Foreskin melanocyte (primary cell): ENCODE measurements at places on chromosomes 5 and 9.

GRCh38 chr5:152269533-152269932 lies 135.5 kb downstream of the NMUR2 start:
- DNase-seq = no peak

GRCh38 chr5:102231693-102232619 lies 64.1 kb downstream of the SLCO4C1 start:
- peak; percentile 65 for DNase-seq

- DNase-seq = no peak
Observed at GRCh38 chr9:37645903-37646506, 4.7 kb upstream of the FRMPD1 start.

GRCh38 chr5:9502050-9502834 lies 43.6 kb downstream of the SEMA5A start:
- no peak for DNase-seq

DNA sequence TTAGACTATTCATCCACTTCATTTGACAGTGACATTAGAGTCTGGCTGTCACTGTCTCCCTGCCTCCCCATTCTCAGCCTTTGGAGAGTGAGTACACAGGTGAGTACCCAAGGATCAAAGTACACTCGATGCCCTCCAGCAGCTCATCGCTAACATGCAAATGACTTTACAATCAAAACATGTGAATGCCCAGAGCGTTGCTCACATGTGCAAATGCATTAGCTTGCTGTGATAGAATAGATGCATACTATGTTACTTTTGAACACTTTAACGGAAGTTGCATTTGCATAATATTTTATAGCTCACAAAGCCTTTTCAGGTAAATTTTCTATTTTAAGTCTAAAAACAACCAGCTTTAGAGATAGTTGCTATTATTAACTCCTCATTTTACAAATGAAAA lies 107.6 kb downstream of the SYK start:
- DNase-seq = no peak

- DNase-seq = no peak
Observed at GRCh38 chr5:2103940-2104339, 221.2 kb upstream of the IRX4 start.

- DNase-seq = no peak
Observed at GRCh38 chr9:126376311-126377175, 49.9 kb downstream of the MVB12B start.

- no peak for DNase-seq
Observed at GRCh38 chr9:71936066-71936465, 24.6 kb downstream of the C9orf85 start.

DNA sequence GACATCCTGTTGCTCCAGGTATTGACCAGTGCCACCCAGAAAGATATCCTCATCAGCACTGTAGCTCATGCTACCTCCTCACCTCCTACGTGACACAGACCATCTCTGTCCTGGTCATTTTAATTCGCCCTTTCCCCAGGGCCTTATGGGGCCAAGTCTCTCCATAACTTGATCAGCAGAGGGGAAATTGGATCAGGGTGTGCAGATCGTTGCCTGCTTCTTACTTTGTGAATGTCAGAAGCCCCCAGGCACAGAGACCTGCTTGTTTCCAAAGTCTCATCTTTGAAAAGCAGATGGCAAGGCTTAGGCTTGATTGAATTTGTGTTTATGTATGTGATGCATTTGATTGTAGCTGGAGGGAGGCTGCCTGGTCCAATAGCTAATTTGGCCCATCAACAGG lies 8.8 kb upstream of the DBH start:
- DNase-seq = no peak

DNA sequence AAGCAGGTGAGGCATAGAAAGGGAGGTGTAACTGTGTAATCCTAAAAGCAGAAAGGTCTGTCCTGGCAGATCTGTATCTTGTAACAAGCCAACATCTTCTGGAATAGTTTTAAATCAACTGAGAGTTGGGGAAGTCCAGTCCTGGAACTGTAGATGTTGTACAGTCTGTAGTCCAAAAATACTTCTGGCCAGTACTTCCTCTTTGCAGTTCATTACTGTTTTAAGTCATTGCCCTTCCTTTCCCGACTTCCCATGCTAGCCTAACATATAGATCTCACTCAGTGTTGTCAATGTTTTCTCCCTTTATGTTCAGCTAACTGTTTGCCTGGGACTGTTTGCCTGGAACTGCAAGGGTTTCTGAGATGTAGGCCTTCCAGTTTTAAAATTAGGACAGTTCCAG lies 168.5 kb upstream of the ISL1 start:
- no peak for DNase-seq

DNA sequence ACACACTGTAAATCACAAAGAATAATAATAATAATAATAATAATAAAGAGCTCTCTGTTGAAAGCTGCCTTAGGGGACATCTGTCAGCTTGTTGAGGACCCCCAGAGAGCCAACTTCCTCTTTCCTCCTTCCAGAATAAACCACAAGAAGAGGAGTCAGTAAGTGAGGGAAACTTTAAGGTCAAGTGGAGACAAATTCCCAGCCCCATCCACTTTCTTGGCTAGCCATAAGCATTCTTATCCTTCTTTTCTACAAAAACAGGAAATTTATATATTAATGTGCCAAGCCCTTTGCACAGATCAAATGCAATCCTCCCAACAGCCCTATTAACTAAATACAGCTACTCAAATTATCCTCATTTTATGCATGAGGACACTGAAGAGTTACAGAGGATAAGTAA lies 9.4 kb upstream of the C5orf58 start:
- DNase-seq = no peak

GRCh38 chr9:136726631-136727191 lies 14.3 kb downstream of the DIPK1B start:
- DNase-seq = no peak

GRCh38 chr9:87109231-87109631 lies 161.9 kb upstream of the GAS1 start:
- DNase-seq = no peak

DNA sequence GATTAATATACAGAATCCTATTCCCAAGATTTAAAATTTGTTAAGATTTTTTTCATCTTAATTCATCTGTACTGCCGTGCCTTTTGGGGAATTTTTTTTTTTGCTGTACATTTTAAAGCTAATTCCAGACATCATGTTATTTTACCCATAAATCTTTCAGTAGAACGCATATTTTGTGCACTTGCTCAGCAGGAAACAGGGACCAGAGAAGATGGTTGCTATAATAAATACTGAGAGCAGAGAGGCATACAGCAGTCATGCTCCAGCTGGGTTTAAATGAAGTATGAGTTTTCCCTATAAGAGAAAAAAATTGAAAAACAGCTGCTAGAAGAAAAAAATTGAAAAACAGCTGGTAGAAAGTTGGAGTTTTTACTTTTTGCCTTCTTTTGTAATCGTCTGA lies 196.9 kb upstream of the PUM3 start:
- no peak for DNase-seq

GRCh38 chr5:7894860-7895259 lies 25.9 kb downstream of the MTRR start:
- no peak for DNase-seq

DNA sequence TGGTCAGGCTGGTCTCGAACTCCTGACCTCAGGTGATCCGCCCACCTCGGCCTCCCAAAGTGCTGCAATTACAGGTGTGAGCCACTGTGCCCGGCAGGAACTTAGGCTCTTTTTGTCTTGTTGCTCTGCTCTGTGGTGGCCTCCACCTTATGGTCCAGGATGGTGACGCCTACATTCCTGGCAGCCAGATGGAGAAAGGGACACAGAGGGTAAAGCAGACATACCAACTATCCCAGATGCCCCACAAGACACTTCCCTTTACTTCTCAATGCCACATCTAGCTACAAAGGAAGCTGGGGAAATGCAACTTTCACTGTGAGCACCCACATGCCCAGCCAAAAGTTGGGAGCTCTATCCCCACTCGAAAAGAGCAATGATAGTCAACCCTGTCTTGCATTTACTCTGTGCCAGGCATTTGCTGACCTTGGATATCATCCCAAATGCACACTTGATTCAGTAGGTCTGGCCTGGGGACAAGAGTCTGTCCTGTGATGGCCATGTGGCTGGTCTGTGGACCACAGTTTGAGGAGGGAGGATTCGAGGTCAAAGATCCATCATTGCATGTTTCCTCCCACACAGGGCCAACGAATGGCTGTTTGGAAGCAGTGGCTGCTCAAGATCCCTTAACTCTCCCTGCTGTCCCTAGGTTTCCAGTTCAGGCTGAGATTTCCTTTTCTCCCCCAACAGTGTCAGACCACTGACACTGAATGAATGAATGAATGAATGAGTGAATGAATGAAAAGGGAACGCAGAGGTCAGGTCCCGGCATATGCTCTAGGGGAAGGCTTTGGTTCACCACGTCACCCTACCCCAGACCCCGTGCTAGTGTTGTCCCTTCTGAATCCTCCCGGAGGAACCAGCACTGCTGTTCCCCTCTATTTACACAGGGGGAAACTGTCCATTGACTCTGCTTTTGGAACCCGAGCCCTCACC lies 1.4 kb upstream of the ERGIC1 start:
- DNase-seq = no peak

GRCh38 chr5:2610986-2611385 lies 140.5 kb downstream of the IRX2 start:
- no peak for DNase-seq

DNA sequence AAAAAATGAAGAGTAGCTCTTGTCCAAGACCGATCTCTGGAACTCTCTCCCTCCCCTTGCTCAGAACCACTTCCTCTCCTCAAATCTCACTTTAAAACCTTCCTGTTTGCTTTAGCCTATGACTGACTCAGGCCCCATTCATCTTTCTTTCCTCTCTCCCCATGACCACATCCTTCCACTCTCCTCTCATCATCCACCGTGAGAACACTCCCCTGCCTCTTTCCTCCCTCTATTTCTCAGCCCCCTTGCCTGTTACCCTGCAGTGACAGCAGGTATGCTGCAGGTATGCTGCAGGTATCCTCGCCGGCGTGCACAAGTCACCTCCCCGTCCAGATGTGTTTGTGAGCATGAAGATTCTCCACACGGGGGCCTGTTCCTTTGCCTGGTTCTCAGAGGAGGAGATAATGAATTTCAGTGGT lies 505.3 kb downstream of the CCDC171 start:
- DNase-seq = no peak

- no peak for DNase-seq
Observed at GRCh38 chr9:19451240-19452087, 42.7 kb downstream of the ACER2 start.

GRCh38 chr9:112032009-112032408 lies 135.4 kb downstream of the UGCG start:
- DNase-seq = no peak

- DNase-seq = no peak
Observed at GRCh38 chr5:178576591-178577351, 13.4 kb downstream of the COL23A1 start.

DNA sequence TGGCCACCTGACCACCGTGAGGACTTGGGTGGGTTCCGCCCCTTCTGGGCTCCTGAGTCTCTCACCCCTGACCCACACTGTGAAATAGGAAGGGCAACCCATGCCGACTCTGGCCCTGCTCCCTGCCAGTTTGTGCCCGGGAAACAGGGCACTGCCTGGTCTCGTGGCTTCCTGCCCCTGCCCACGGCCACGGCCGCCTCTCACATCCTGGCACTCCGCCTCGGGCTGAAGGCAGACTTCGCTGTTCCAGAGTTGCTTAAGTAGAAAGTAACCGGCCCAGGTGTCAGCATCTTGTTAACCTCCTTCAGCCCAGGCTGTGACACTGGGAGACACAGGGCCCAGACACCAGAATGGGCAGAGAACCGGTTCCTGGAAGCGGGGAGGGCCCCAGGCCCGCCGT lies 68.7 kb upstream of the RNU6ATAC start:
- DNase-seq = no peak

- DNase-seq = no peak
Observed at GRCh38 chr5:67290655-67291054, 94.1 kb upstream of the CD180 start.

DNA sequence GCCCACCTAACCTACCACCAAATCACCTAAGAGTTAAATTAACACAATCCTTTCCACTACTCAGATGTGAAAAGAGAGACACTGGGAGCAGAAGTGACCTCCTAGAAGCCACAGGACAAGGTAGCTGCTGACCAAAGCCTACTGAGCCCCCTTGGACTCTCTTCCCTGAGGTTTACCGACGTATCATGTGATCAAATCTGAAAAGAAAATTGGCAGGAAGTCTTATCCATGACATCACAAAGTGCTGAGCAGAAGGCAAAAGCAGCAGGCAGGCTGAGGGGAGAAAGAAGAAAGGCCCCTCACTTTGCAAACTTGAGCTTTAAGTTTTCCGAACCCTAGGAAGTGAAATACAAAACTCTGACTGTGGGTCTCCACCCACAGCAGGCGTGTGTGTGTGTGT lies 11.1 kb downstream of the PRELID2 start:
- DNase-seq = no peak

- DNase-seq = peak; percentile 12
Observed at GRCh38 chr9:128421482-128421996, 882 bp downstream of the CERCAM start.

GRCh38 chr5:82894716-82895115 lies 182.5 kb downstream of the TMEM167A start:
- no peak for DNase-seq

GRCh38 chr5:142385194-142385593 lies 60.4 kb upstream of the SPRY4 start:
- DNase-seq = no peak

GRCh38 chr5:40781843-40782409 lies 16.2 kb downstream of the PRKAA1 start:
- no peak for DNase-seq

DNA sequence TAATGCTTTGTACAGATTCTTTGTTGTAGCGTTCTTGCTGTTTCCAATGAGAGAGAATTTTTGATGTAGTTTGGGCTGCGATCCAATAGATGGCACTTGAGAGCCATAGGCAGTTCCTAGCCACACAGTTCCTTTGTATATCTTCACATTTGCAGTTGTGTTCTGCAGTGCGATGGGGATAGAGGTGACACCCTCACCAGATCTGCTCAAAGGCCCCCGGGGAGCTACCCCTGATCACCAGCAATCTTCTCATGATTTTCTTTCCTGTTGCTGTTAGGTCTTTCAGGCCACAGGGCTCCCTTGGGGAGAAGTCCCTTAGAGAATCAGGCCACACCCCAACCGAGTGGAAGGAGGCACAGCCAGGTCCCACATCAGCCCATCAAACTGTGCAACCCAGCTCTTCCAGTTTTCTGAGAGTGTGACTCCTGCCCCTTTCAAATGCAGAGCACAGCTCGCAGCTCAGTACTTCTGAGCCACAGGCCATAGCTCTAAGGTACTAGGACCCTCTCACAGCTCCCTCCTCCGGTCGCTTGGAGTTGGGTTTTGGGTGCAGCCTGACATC lies 353.7 kb downstream of the SLCO4C1 start:
- DNase-seq = peak; percentile 50

DNA sequence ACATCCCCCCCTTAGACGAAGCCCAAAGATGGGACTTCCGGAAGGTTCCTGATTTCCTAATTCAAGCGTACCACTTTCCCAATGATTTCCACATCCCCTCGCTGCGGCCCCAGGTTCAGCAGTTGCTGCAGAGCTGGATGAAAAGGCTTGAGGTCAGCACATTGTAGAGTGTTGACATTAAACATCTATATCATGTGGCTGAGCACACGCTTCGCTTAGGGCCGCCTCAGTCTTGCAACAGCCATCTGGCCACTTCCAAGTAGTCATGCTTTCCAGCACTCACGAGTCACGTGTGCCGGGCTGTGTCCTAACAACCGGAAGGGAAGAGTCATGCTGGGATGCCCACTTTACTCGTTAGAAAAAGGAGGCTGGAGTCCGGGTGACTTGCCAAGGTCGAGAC lies 340.6 kb upstream of the IRX4 start:
- DNase-seq = peak; percentile 2

GRCh38 chr9:137114220-137114612 lies 317 bp downstream of the DPP7 start:
- DNase-seq = no peak

GRCh38 chr5:1728846-1729245 lies 70.8 kb downstream of the MRPL36 start:
- DNase-seq = no peak

GRCh38 chr5:135194573-135195269 lies 160.7 kb upstream of the PITX1 start:
- DNase-seq = no peak
